ENCODE measurements at places on chromosomes 12 and 14. TPM values are rescaled to one million over a fixed set of nuclear protein-coding genes. Genes with fewer than 3 reads are reported as not detected.

DNA sequence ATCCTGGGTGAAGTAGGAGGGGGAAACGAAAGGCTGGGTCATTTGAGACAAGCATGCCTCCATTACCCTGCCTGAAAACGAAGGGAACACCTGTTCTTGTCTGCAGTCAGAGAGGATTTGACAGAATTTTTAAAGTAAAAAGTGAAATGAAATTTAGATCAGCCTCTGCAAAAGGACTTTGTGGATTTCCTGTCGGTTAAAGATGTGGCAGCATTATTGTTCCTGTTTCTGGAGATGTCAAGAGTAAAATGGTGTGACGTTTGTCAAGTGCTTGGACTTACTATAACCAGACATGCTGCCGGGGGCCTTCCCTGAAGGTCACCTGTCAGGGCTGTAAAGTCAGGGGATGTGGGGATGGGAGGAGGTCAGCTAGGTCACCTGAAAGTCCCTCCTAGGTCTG, 32.0 kb downstream of the NRXN3 start:
- no peaks in the 10 kb centered on the region for H3K27me3 ChIP-seq
- H3K27ac ChIP-seq = no peak overlapping the region
- no peak overlapping the region for H3K4me3 ChIP-seq
- H3K4me1 ChIP-seq = no peaks in the 10 kb centered on the region
- H3K36me3 ChIP-seq = no peaks in the 10 kb centered on the region

DNA sequence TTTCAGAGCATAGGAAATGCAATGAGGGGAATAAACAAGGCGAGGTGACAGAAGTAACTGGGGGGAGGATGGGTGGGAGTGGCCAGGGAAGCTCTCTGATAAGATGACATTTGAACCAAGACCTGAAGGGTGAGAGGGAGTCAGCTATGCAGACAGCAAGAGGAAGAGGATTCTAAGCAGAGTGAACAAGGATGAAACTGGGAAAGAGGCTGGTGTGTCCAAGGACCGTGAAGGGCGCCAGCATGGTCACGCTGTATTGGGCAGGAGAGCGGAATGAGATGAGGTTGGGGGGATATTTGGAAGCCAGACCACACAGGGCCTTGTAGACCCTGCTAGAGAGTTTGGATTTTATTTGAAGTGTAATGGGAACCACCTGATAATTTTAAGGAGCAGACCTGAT, 10.5 kb upstream of the PPP1R1A start:
- no peak for DNase-seq
- H3K4me1 ChIP-seq = no peaks in the 10 kb centered on the region
- H3K4me3 ChIP-seq = no peak overlapping the region
- H3K36me3 ChIP-seq = no peaks in the 10 kb centered on the region
- no peaks in the 10 kb centered on the region for H3K27me3 ChIP-seq
- no peak overlapping the region for H3K27ac ChIP-seq

DNA sequence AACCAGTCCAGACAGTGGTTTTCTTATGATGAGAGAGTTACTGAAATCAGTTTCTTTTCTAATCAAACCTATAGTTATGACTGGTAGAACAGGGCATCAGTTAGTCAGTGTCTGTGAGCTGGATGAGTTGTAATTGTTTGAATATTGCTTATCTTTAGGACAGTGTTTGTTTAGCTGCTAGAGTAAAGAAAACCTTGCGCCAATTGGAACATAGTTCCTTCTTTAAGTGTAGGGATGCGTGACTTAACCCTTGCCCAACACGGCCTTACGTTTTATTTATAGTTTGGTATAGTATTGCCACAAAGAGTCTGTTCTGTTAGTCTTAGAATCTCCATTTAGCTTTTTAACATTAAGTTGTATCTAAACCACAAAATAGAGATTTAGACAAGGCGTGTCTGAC, 572.6 kb downstream of the SLC16A7 start:
- H3K4me1 ChIP-seq = no peaks in the 10 kb centered on the region
- H3K4me3 ChIP-seq = no peak overlapping the region
- H3K27me3 ChIP-seq = no peaks in the 10 kb centered on the region
- no peak overlapping the region for H3K27ac ChIP-seq

GRCh38 chr12:100959481-100959880, 164.9 kb downstream of the ANO4 start:
- H3K27ac ChIP-seq = no peak overlapping the region
- H3K36me3 ChIP-seq = no peaks in the 10 kb centered on the region
- no peak overlapping the region for H3K4me3 ChIP-seq

DNA sequence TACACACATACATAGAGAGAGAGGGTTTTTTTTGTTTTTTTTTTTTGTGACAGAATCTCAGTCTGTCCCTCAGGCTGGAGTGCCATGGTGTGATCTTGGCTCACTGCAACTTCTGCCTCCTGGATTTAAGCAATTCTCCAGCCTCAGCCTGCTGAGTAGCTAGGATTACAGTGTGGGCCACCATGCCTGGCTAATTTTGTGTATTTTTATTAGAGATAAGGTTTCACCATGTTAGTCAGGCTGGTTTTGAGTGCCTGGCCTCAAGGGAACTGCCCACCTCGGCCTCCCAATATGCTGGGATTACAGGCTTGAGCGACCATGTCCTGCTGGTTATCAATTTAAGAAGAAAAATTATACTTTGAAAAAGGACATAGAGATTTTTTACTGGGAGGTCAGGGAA, 710.6 kb downstream of the SLC6A15 start:
- H3K27ac ChIP-seq = no peak overlapping the region
- H3K36me3 ChIP-seq = no peaks in the 10 kb centered on the region
- DNase-seq = no peak
- no peak overlapping the region for H3K4me3 ChIP-seq
- H3K27me3 ChIP-seq = no peaks in the 10 kb centered on the region

DNA sequence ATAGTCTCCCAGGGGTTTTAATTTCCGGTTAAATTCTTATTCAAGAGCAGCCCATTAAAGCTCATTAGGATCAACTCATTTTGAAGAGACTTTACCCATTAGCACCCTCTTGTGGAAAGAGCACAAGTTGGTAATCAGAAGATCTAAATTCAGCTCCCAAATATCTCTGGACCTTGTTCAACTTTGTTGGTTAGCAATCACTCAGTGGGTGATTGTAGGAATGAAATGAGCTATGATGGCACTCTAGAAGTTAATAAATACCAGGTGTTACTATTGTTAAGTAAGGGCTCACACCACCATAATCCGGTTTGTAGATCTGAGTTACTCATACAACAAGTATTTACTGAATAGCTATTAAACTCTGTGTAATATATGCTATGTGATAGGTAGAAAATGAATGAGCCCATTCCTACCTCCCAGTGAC, 42.9 kb downstream of the TRIP11 start:
- peaks cover 61% of the 10 kb centered on the region for H3K36me3 ChIP-seq
- peak; percentile 79 for DNase-seq
- H3K4me3 ChIP-seq = no peak overlapping the region
- H3K27ac ChIP-seq = peak overlapping the region; percentile 7
- no peaks in the 10 kb centered on the region for H3K27me3 ChIP-seq

GRCh38 chr12:56377310-56377988, 14.8 kb upstream of the APOF start:
- no peaks in the 10 kb centered on the region for H3K36me3 ChIP-seq
- no peaks in the 10 kb centered on the region for H3K4me1 ChIP-seq

GRCh38 chr12:41339784-41340183, 151.7 kb downstream of the PDZRN4 start:
- no peaks in the 10 kb centered on the region for H3K36me3 ChIP-seq
- no peaks in the 10 kb centered on the region for H3K27me3 ChIP-seq
- no peak overlapping the region for H3K27ac ChIP-seq
- DNase-seq = no peak

- H3K27me3 ChIP-seq = no peaks in the 10 kb centered on the region
- peak overlapping the region; percentile 53 for H3K27ac ChIP-seq
- no peaks in the 10 kb centered on the region for H3K36me3 ChIP-seq
- DNase-seq = peak; percentile 83
- no peaks in the 10 kb centered on the region for H3K4me1 ChIP-seq
Measured at GRCh38 chr12:52370926-52371608, 3.8 kb upstream of the KRT85 start.

DNA sequence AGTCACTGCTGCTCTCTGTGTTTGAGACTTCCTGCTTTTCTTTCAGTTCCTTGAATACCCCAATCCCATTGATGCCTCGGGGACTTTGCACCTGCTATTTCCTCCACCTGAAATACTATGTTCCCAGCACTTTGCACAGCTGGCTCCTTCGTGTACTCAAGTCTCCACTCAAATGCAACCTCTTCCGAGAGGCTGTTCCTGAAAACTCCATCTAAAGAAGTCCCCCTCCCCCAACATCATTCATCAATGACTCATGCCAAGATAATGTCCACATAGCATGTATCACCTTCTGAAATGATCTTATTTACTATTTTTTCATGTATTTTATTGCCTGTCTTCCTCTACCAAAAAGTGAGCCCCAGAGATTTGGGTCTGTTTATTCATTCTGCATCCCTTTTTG, 48.6 kb downstream of the HSPB8 start:
- H3K4me1 ChIP-seq = no peaks in the 10 kb centered on the region
- peaks cover 4% of the 10 kb centered on the region for H3K27me3 ChIP-seq
- DNase-seq = no peak
- no peak overlapping the region for H3K27ac ChIP-seq
- H3K36me3 ChIP-seq = no peaks in the 10 kb centered on the region
- H3K4me3 ChIP-seq = no peak overlapping the region

GRCh38 chr14:77837926-77838325, 38.0 kb downstream of the ADCK1 start:
- no peaks in the 10 kb centered on the region for H3K27me3 ChIP-seq
- H3K36me3 ChIP-seq = peaks cover 16% of the 10 kb centered on the region
- DNase-seq = no peak
- H3K4me3 ChIP-seq = no peak overlapping the region

GRCh38 chr14:37595809-37596621, 586 bp downstream of the TTC6 start:
- H3K4me1 ChIP-seq = peaks cover 62% of the 10 kb centered on the region
- peak overlapping the region; percentile 92 for H3K27ac ChIP-seq
- DNase-seq = peak; percentile 68
- peaks cover 99% of the 10 kb centered on the region for H3K27me3 ChIP-seq
- peak overlapping the region; percentile 53 for H3K4me3 ChIP-seq

GRCh38 chr12:77407931-77408330, 342.6 kb upstream of the E2F7 start:
- H3K4me3 ChIP-seq = no peak overlapping the region
- no peak overlapping the region for H3K27ac ChIP-seq
- H3K4me1 ChIP-seq = no peaks in the 10 kb centered on the region
- no peak for DNase-seq
- no peaks in the 10 kb centered on the region for H3K27me3 ChIP-seq
- H3K36me3 ChIP-seq = no peaks in the 10 kb centered on the region

DNA sequence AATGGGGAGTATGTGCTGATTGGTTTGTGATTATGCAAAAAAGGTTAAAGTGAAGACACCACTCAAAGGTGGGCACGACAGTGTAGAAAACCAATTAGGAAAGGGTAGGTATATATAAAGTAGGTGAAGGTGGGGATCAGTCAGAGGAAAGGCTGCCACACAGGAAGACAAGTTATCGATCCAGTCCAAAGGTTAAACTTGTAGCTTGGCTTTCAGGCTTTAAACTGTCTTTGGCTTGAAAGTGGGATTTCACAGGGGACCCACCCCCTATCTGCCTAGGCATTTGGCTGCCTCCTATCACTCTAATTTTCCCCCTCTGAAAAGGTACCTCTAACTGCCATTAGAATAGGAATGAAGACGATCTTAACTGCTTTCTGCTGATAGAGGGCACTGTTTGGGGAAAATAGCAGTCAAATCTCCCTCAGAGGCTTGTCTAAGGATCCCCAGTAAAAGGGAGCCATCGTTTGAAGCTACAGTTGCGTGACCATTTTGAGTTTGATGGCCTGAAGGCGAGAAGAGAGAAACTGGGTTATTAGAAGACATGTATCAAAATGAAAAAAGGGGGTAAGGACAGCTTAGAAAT, 250.2 kb downstream of the GPHN start:
- no peak for DNase-seq
- no peaks in the 10 kb centered on the region for H3K27me3 ChIP-seq
- H3K4me3 ChIP-seq = no peak overlapping the region
- H3K36me3 ChIP-seq = no peaks in the 10 kb centered on the region

DNA sequence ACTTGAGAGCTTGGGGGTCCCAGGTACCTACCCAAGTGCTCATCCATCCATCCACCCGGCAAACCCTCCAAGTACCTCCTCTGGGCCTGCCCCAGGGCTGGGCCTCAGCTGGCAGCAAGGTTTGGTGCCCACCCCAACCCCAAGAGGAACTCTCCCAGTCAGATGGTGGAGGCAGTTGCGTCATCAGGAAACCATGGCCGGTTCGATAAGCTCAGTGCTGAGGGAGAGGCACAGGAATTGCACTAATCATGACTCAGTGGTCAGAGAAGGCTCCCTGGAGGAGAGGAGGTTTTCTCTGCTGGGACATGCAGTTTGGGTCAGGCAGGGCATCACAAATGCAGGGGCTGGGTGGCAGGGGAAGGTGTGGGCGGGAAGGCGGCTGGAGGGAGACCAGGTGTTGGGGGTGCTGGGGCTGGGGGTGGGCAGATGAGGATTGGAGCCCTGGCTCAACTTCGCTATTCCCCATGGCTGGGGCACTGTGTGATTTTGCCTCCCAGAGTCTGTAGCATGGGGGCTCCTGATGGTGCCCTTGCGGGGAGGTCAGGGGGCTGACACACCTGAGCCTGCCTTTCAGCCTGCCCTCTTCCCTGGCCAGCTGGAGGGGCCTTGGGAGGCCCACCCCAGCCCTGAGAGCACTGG, 32.2 kb downstream of the SH2B3 start:
- H3K27ac ChIP-seq = no peak overlapping the region
- H3K36me3 ChIP-seq = peaks cover 2% of the 10 kb centered on the region
- no peaks in the 10 kb centered on the region for H3K27me3 ChIP-seq
- H3K4me1 ChIP-seq = peaks cover 71% of the 10 kb centered on the region

GRCh38 chr14:103284574-103285467, 49.2 kb upstream of the EIF5 start:
- DNase-seq = peak; percentile 22
- H3K27ac ChIP-seq = no peak overlapping the region
- H3K36me3 ChIP-seq = no peaks in the 10 kb centered on the region
- H3K4me3 ChIP-seq = no peak overlapping the region
- H3K27me3 ChIP-seq = peaks cover 2% of the 10 kb centered on the region

GRCh38 chr12:76127588-76127987, 43.1 kb upstream of the NAP1L1 start:
- H3K27me3 ChIP-seq = no peaks in the 10 kb centered on the region
- no peak overlapping the region for H3K4me3 ChIP-seq
- no peak for DNase-seq
- no peaks in the 10 kb centered on the region for H3K4me1 ChIP-seq
- H3K36me3 ChIP-seq = no peaks in the 10 kb centered on the region

- no peak for DNase-seq
- H3K36me3 ChIP-seq = no peaks in the 10 kb centered on the region
- no peak overlapping the region for H3K4me3 ChIP-seq
- no peaks in the 10 kb centered on the region for H3K4me1 ChIP-seq
- H3K27me3 ChIP-seq = no peaks in the 10 kb centered on the region
Measured at GRCh38 chr12:101117842-101118241, 92.2 kb downstream of the SLC5A8 start.

Gene CRADD
- total RNA-seq = 2.3 TPM

Gene DHRS1
- 5.3 TPM for total RNA-seq

Gene C12orf50
- not detected for total RNA-seq

Gene TSPAN8
- total RNA-seq = 122 TPM

Gene MYO1H
- not detected for total RNA-seq

Gene SLC17A8
- total RNA-seq = not detected

Gene KLHL33
- total RNA-seq = 0.37 TPM

Gene BAG5
- 207 TPM for total RNA-seq

Gene ALDH2
- total RNA-seq = 65.2 TPM

Gene PPP1CC
- total RNA-seq = 84.8 TPM

Gene CISTR
- total RNA-seq = not detected

Gene KLRB1
- total RNA-seq = 0.87 TPM

Gene OTOGL
- not detected for total RNA-seq

Data from stomach (tissue), 19 donors.